Immature natural killer cell (primary cell): ENCODE measurements at places on chromosomes 2 and 18.

DNA sequence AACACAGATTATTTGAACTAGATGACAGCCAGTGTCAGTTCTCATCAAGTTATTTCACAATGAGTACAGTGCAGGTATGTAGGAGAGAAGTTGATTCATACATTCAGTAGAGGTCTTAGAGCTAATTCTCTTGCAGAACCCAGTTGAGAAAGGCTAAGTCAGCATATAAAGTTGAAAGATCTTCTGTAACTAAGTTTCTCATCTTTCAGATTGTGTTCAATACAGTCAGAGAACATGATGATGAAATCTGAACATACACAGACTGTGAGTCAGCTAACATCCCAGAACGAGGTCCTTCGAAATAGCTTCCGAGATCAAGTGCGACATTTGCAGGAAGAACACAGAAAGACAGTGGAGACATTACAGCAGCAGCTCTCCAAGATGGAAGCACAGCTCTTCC, 41.9 kb upstream of the LIMS1 start:
- DNase-seq, result no peak

- DNase-seq, result no peak
Observed at GRCh38 chr2:162934191-162934590, 95.6 kb upstream of the KCNH7 start.

DNA sequence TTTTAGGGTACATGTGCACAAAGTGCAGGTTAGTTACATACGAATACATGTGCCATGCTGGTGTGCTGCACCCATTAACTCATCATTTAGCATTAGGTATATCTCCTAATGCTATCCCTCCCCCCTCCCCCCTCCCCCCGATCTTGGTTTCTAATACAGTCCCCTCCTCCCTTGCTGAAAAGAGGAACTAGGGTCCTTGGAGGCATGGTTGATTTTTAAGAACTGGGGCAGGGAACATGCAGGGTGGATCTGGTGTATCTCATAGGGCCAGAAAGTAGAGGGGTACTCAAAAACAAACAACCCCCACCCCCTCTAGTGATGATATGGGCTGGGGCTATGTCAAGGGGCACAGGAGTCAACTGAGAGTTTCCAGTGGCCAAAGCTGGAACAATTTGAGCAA, 153.4 kb downstream of the UBR3 start:
- no peak for DNase-seq

GRCh38 chr2:112627060-112628040, 18.4 kb upstream of the SLC20A1 start:
- DNase-seq, result no peak

DNA sequence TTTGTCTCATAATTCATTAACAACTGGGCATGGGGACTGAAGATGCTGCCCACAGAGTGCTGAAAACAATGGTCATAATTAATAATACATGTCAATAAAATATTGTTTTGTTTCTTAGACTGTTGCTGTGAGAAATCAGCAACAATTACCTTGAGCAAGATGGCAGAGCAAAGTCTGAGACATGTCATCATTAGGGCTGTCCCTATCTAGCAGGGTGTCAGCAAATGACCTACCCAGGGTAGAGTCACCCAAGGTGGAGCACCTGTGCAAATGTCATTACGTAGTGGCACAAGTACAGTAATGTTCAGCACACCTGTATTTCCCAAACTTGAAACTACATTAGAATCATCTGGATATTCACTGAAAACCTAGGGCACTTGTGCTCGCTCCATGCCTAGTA, 10.6 kb upstream of the IL36A start:
- DNase-seq, result no peak
